ENCODE measurements at places on chromosomes 1 and 21. TPM values are rescaled to one million over a fixed set of nuclear protein-coding genes. Genes with fewer than 3 reads are reported as not detected.

The C4BPA gene
- total RNA-seq, result not detected

The KANK4 gene
- total RNA-seq, result not detected

The CLCA1 gene
- total RNA-seq, result not detected

DNA sequence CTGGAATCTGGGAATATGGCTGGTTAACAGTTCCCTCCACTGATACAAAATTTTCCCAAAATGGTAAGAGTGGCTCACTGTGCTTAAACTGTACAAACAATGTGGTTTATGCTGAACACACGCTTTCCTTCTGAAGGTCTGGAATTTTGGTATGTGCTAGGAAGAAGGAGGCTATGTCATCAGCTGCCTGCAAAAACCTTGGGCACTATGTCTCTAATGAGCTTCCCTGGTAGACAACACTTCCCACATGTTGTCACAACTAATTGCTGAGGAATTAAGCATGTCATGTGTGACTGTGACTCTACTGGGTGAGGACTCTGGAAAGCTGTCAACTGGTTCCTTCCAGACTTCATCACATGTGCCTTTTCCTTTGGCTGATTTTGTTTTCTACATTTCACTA is 29.2 kb downstream of the IPP start:
- peak; percentile 7 for DNase-seq

GRCh38 chr1:214264196-214264595 is 16.8 kb upstream of the SMYD2 start:
- DNase-seq, result peak; percentile 99

DNA sequence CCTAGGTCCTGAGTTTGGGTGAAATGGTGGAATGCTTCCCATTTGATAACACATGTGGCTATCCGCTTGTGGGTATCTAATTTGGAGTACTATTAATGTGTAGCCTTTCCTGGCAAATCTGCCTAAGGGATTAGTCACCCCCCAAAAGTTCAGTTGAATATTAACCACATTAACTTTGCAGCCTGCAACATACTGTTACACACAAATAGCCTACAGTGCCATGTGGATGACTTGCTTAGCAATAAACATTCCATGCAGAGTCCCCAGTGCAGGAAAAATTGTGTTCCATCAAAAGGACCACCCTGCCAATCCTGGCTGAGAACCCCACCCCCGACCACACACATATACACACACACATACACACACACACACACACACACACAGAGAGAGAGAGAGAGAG is 303.3 kb upstream of the ESRRG start:
- peak; percentile 98 for DNase-seq

DNA sequence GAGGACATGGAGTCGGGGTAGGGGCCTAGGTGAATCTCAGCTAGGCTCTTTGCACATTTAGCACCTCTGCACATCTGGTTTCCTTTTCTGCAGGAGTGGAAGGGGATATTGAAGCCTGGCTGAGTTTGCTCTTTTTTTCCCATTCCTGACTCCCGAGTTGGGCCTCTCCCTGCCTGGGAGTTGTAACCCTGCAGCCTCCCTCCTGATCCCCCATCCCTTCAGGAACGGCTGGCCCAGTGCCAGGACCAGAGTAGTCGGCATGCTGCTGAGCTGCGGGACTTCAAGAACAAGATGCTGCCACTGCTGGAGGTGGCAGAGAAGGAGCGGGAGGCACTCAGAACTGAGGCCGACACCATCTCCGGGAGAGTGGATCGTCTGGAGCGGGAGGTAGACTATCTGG is 836 bp downstream of the OLFML3 start:
- no peak for DNase-seq

GRCh38 chr1:89600451-89601224 is 32.3 kb upstream of the LRRC8C start:
- no peak for DNase-seq

DNA sequence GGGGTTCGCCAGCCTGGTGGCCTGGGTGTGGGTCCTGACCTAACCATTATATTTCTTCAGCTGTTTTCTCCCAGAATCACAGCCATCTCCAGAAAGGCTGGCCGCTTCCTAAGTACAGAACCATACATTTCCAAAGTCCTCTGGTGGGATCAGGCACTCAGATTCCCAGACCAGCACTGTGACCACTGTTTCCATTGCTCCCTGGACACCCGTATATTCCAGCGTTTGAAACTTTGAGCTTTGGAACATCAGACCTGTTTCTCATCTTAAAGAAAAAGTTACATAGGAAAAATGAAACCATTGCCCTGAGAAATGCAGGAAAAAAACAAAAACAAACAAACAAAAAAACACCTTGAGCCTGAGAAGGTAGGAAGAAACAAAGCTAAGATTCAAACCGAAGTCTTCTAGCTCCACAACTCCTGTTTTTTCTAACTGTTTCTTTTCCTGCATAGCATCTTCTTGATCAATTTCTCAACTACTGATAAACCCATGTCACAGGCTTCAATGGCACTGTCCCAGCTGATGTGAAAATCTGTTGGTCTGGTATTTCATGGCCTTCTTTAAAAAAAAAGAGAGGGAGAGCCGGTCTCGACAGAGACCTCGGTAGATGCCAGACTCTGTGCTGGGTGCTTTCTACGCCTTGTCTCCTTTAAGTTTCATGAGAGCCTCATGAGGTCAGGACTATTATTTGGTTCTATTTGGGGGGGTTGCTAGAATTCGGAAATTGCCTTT is 221.3 kb downstream of the TOMM20 start:
- no peak for DNase-seq

DNA sequence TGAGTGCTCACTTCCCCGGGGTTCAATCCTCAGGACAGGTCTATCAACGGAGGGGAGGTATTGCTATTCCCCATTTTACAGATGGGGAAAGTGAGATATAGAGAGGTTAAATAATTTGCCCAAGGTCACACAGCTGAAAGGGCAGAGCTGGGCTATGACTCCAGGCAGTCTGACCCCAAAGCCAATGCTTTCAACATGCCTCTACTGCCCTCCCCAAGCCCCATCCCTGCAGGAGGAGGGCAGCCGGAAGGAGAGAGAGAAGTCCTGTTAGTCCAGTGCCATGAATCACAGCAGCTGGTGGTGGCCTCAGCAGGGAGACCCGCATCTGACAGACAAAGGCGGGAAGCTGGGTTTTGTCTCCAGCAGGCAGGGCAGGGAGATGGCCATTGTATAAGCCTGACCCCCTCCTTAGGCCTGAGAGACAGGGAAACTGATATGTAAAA is 20.0 kb upstream of the CLIC4 start:
- DNase-seq, result no peak
